ENCODE measurements at places on chromosomes 5 and 9.
A peak's percentile ranks its signal among the peaks of the same experiment; 100 is the strongest.

- peak; percentile 40 for DNase-seq
These were observed 11.1 kb downstream of the TGFBR1 start for GRCh38 chr9:99116003-99116411.

DNA sequence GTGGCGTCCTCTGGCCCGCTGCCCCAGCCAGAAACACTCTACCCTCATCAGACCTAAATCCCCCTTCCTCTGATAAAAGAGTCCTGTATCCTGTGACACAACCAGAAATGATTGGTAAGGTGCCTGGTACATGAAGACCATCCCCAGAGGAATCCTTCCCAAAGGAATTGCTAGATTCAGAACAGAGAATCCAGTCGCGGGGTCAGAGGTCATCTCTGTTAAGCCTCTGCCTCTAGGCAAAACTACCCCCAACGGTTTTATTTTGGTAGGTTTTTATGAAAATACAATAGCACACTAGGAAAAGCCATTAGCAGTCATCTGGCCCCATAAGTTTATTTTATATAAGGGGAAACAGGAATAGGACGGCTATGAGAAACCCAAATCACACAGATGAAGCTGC, 102.4 kb upstream of the HAND1 start:
- DNase-seq, result no peak

DNA sequence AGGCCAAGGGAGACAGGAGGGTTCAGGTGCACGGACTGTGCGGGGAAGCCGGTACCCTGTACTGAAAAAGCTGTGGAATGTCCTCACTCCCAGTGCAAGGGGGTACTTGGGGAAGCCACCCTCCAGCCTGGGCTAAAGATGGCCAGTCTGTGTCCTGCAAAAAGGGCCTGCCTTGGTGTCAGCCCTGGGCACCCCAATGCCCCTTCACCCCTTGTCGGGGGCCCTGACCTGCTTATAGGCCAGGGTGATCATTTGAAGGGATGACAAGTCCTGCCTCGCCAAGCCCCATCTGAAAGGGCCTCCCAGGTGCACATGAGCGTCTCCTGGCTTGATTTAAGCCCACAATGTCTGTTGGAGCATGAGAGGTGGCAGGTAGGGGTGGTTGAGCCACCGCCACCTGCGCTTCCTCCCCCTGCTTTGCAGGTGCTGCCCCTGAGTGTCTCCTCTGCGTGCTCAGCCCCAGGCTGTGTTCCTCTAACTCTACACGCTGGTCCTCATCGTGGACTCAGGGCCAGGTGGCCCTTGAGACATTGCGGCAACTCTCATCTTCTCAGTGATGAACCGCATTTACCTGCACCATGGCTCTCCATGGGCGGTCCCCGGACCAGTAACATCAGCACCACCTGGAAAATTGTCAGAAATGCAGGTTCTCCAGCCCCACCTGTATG, 97.0 kb downstream of the ANKRD33B start:
- DNase-seq, result no peak

GRCh38 chr9:26125693-26126092, 447.4 kb upstream of the TUSC1 start:
- no peak for DNase-seq

DNA sequence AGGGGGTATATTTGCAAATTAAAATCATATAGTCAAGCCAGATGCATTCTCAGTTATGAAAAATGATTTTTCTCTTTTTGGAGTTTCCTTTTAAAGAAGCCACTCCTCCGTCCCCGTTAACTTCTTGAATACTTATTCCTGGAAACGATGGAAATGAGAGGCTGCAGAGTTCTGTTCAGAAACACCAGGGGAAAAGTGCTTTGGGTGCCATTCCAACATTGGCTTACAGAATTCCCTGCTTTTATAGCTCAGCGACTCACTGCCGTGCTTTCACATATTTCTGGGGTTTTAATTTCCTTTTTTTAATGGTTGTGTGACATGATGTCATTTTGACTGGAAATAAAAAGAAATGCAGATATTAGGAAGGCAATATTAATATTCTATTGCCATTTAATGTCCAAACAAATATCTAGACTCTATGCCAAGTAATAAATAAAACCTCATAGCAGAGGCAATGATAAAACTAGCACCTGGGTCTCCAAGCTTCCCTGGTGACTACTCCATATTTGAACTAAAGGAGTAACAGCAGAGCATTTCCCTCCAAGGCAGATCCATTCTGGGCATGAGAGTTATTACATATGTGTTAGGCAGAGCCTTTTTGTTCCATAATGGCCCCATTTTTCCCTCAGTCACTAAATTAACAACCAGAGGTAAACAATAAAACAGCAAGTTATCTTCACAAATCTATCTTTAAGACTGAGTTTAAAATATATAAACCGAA, 363.4 kb downstream of the EBF1 start:
- DNase-seq, result no peak

GRCh38 chr9:78958892-78959291, 612.9 kb upstream of the TLE4 start:
- no peak for DNase-seq

DNA sequence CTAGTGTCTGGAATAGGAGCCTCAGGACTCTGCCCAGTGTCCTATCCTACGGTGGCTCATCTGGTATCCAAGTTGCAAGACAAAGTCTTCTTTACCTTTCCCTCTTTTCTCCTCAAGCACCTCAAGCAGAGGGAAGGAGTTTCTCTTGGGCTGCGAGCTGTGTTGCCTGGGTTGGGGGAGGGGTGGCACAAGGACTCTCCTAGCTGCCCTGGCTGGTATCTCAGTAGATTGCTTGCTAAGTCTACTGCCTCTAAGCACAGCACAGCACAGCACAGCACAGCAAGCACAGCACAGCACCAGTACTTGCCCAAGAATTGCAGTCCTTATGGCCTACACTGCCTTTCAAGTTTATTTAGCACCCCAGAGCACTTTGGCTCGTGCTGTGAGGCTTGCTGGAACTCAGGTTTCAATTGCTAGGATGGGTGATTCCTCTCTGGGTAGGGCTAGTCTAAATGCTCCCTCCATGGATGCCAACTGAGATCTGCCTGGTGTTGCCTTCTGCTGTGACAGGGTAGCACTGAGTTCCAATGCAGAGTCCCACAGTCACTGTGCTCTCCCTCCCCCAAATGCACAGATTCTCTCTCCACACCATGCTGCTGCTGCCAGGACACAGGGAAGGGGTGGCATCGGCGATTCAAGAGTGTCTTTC, 213.1 kb upstream of the POU5F2 start:
- DNase-seq, result no peak

- DNase-seq, result no peak
These were observed 1085.7 kb downstream of the TAF11L14 start for GRCh38 chr5:18720002-18720401.

GRCh38 chr9:121294866-121295661, 27.1 kb downstream of the GSN start:
- DNase-seq, result no peak

- DNase-seq, result no peak
These were observed 643.8 kb downstream of the PDE4D start for GRCh38 chr5:59249726-59250125.

DNA sequence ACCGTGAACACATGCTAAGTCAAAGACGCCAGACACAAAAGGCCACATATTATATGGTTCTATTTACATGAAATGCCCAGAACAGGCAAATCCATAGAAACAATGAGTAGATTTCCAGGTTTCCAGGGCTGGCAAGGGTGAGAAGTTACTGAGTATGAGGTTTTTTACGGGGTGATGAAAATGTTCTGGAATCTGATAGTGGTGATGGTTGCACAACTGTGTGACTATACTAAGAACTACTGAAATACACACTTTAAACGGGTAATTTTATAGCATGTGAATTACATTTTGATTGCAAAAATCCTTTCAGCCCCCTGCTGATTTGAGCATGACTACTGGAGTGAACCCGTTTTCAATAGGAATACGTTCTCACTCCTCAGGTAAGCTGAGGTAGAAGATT, 46.7 kb upstream of the TBC1D9B start:
- peak; percentile 58 for DNase-seq

GRCh38 chr5:54062958-54063357, 247.4 kb downstream of the ARL15 start:
- DNase-seq, result peak; percentile 97

DNA sequence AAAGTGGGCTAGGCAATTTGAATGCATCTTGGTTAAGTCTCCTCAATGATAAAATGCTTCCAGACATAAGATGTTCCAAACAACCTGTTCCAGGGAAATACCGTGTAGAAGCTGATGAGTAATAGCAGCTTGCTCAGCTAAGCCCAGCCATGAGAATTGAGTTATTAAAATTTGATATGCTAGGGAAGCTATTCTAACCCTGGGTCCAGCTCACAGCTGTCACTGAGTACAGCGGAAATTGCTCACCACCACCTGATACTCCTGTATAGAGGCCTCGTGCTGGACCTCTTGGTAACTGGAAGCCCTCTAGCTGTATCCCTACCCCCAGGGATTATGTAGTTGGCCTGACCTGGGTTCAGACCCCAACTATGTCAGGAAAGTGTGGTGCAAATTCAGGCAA, 521.3 kb upstream of the TRPC7 start:
- DNase-seq, result no peak

DNA sequence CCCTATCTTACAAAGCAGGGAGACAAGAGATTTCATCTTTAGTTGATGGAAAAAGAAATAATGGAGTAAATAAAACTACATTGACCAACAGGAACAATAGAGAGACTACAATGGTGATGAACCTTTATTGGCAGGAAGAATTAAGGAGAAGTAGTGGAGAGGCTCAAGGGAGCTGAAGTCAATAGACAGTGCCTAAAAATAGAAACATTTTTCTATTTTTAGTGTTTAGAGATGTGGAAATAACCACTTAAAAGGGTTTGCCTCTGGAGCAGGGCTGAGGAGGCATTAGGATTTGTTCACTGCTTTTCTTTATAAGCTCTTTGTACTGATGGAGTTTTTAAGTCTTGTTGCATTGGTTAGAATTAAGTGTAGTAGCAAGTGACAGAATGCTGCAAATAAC, 98.4 kb upstream of the ERCC6L2 start:
- no peak for DNase-seq

GRCh38 chr5:172754596-172755356, 16.2 kb downstream of the DUSP1 start:
- DNase-seq, result no peak

GRCh38 chr5:77065256-77065655, 21.8 kb downstream of the ZBED3 start:
- no peak for DNase-seq

GRCh38 chr9:133830711-133831110, 92.6 kb upstream of the SARDH start:
- DNase-seq, result no peak
